ENCODE measurements at places on chromosomes 3 and 15.

DNA sequence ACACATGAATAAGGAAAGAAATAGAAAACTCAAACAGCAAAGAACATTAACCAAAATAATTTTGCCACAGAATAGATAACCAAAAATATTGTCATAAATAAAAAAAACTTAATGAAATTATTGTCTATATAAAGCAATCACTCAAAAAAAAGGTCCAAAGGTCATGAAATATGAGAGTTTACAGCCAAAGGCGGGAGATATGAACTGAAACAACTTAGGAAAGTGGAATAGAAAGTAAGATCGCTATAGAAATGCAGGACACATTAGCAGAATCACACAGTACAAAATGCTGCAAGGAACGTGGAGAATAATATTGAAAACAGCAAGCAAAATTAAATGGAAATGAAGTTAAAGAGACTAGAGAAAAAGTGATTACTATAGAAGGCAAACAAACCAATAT, 375.0 kb upstream of the ARHGEF26 start:
- DNase-seq, result no peak

DNA sequence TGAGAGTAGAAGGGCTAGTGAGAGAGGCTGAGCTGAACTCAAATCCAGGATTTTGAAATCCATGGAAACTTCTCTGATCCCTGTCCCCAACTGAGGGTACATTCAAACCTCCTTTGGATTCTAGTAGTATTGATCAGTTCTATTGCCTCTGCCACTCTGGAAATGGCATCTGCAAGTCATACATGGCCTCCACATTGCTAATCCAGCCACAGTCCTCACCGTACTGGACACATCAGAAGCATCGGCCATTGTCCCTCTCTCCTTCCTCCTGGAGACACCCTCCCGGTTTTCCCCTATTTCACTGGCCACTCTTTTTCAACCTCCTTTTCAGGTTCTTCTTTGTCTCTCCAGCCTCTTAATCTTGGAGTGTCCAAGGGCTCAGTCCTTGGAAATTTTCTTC, 66.9 kb downstream of the ETV5 start:
- DNase-seq, result no peak

DNA sequence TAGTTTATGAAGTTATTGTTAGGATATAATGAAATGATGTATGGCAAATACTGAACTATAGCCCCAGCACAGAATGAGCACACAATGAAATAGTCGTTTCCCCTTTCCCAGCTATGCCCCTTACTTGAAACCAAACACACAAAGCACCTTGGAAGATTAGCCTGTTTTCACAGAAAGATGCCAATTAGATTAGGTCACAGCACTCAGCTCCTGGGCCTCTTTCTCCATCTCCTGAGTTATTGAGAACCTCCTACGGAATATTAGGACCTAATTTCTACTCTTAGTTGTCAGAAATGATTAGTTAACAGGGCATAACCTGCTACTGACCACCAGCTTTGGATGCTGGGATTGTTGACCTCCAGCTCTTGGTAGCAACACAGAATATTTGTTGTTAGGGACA, 269.4 kb upstream of the ROPN1 start:
- no peak for DNase-seq

DNA sequence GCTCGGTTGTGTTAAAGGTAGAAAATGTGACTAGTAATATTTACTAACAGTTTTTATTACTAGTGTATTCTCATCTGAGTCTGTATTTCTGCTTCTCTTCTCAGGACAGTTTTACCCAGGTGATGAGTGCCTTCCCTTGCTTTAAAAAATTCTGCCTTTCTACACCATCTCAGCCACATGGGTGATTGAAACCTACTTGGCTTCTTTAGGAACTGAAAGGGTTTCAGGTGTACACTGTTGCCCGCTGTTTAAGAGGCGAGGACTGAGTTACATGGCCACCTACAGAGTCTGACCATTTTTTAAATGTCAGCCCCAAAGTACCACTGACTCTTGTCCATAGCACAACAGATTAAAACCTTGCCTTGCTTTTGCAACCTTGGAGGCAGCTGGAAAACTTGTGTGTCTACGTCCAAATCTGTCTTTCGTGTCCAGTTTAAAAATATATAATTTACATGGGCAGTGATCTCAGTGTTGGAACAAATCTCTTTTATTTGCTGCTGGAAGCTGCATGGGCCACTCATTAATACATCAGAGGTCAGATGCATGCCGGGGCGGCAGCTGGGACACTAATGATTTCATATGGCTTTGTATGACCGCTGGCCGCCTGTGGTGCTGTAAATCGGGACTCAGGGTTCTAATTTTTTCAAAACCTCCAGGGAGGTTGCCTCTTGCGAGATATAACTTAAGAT, 44.6 kb downstream of the TRIM71 start:
- no peak for DNase-seq

DNA sequence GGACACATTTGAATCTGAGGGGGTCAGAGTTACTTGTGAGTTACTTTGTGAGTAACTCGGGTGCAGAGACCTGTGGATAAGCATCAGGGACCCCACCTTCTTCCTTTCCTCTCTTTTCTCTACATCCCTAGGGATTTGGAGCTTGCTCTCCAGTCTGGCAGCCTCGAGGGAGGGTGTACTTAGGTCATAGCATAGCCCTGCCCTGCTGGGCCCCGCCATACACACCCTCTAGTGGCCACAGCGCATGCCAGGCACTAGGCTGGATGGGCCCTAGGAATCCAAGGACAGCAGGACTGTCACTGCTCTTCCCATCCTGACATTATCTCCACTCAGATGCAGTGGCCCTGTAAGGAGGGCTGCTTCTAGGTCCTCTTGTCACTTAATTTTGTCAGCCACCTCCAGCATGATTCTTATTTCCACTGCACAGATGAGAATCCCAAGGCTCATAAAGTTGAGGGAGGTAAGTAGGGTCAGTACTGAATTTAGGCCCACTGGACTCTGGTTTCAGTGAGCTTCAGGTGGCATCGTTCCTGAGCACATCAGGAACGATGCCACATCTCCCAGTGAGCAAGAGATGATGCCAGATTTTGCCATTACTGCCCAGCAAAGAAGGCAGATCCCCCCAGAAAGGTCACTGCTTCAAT, 3.6 kb upstream of the SMAD6 start:
- DNase-seq, result no peak

- no peak for DNase-seq
Observed at GRCh38 chr15:67104510-67104909, 39.1 kb downstream of the SMAD3 start.

- no peak for DNase-seq
Observed at GRCh38 chr15:95596496-95596895, 734.0 kb upstream of the NR2F2 start.

GRCh38 chr3:194691481-194692283, 6.0 kb downstream of the FAM43A start:
- no peak for DNase-seq

GRCh38 chr15:36903922-36904556, 196.3 kb downstream of the MEIS2 start:
- no peak for DNase-seq

GRCh38 chr3:60513241-60513640, 738.0 kb downstream of the FHIT start:
- no peak for DNase-seq

DNA sequence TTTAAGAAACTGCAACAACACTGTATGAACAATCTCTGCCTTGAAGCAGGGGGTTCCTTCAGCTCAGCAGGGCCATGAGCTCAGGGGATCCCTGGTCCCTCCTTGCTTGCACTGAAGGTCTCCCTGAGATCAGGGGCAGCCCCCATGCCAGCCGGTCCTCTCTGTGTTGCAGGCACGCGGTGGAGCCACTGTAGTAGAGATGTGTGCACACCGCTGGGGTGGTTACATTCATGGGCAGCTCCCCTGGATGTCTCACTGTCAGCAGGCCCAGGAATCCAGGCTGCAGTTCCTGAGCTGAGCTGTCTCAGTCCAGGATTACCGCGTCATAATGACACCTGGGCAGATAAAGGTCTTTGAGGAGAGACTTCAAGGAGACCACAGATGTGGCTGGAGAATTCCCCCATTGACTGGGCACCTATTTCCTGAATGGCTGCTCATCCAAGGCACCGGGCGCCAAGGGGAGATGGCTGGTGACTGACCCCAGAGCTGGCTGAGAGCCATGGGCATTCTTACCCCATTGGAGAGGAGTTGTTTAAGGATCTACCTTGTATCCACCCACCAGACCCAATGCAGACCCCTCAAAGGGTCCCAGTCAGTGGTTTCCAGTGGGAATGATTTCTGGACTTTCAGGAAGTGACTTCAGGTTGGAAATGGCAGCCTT, 10.4 kb upstream of the KLF13 start:
- no peak for DNase-seq

DNA sequence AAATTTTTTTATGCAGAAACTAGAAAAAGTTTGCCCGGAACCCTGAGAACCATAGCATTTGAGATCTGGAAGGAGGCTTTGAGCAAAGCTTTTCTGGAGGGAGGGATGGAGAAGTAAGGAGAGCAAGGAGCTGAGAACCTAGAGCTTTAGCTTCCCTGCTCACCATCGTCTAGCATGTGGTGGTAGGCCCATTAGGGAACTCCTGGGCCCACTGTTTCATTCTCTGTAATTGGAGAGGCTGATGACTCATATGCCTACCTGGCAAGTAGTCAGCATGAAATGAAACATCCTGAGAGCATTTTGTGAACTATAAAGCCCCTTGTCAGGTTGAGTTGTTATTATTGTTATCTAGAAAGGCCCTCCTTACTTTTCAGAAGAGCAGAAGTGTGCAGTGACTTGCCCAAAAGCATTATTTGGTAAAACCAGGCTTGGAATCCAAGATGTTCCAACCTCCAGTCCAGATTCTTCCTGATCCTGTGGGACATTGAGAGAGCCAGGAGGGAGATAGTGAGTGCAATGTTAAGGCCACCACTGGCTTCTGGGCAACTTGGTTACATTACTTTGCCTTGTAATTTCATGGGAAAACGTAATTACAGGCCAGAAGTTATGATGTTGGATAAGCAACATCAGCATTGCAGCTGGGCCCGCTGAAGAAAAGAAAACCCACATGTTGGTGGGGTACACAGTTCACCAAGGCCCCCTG, 104.5 kb upstream of the BFSP2 start:
- no peak for DNase-seq

GRCh38 chr3:145936971-145937370, 224.0 kb downstream of the PLOD2 start:
- DNase-seq, result no peak

GRCh38 chr3:88628901-88629300, 478.5 kb upstream of the EPHA3 start:
- DNase-seq, result no peak
